ENCODE measurements at places on chromosomes 12 and 14.

- no peak for DNase-seq
Measured at GRCh38 chr14:35403114-35403602, 1.4 kb downstream of the NFKBIA start.

GRCh38 chr14:29735459-29735858 lies 192.2 kb downstream of the PRKD1 start:
- no peak for DNase-seq

GRCh38 chr12:43221216-43221615 lies 330.8 kb downstream of the ADAMTS20 start:
- DNase-seq = no peak

DNA sequence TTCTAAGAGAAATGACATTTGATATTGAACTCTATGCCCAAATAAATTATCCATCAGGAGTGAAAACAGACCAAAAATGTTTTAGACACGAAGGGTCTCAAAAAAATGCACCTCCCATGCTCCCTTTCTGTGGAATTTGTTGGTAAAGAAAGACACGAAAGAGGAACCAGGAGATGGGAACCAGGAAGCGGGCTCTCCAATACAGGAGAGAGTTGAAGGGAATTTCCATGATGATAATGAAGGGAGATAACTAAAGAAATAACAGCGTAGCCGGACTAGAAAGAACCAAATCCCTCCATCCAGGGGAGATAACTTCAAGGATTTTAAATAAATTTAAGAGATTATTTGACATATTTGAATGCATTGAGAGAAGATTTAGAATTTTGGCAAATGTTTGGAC lies 183.0 kb downstream of the DUSP6 start:
- no peak for DNase-seq

DNA sequence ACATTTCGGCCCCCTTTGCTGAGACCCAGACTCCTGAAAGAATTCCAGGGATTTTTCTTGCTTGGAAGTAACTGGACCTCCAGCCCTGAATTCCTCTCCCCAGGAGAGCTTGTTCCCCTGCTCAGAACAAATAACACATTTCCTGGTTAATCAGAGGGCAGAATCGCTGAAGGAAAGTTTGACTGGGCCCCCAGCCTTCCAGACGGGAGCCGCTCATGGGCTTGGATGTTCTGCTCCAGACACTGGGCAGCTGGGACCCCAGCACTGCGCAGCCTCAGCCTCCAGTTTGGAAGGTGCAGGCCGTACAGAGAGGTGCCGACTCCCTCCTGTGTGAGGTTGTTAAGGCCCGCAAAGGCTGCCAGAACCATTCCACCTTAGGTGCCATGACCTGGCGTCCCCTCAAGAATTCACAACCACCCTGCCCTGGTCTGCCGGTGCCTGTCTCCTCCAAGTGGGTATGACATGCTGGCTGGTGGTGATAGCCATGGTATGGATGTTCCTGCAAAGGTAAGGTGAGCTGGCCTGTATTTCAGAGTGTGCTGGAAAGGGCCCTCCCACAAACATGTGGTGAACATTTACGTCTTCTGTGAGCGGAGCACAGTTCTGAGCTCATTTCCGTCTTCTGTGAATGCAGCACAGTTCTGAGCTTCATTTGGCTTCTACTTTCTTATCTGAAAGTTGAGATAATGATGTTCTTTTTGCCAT lies 5.1 kb upstream of the LTBP2 start:
- DNase-seq = no peak
